ENCODE measurements at places on chromosomes 1 and 21.

GRCh38 chr1:14929547-14930246 is 223.8 kb upstream of the TMEM51 start:
- no peak for DNase-seq

- DNase-seq, result no peak
These were observed 8.6 kb upstream of the RAB29 start for GRCh38 chr1:205783904-205784303.

DNA sequence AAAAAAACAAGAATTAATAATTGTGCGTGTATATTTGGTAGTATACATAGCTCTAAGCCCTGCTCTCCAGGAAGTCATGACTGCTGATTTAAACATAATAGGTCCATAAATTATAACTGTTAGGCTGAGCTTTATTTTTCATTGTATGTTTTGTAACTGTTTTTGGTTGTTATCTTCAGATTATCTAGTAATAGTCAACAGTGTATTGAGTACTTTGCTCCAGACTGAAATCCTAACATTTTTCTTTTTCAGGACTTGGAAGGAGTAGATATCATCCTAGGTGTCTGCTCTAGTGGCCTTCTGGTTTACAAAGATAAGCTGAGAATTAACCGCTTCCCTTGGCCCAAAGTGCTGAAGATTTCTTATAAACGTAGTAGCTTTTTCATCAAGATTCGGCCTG is 90.9 kb downstream of the TMEM200B start:
- DNase-seq, result no peak

GRCh38 chr1:66303646-66304045 is 230.3 kb upstream of the SGIP1 start:
- DNase-seq, result no peak

DNA sequence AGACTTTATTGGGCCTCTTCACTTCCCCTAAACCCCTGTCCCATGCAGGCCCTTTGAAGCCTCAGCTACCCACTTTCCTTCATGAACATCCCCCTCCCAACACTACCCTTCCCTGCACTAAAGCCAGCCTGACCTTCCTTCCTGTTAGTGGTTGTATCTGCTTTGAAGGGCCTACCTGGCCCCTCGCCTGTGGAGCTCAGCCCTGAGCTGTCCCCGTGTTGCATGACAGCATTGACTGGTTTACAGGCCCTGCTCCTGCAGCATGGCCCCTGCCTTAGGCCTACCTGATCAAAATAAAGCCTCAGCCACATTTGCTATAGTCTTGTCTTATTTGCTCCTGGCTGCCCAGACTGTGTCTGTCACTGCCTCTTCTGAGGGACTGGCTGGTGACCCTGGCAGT is 5.5 kb downstream of the GSTM4 start:
- no peak for DNase-seq

DNA sequence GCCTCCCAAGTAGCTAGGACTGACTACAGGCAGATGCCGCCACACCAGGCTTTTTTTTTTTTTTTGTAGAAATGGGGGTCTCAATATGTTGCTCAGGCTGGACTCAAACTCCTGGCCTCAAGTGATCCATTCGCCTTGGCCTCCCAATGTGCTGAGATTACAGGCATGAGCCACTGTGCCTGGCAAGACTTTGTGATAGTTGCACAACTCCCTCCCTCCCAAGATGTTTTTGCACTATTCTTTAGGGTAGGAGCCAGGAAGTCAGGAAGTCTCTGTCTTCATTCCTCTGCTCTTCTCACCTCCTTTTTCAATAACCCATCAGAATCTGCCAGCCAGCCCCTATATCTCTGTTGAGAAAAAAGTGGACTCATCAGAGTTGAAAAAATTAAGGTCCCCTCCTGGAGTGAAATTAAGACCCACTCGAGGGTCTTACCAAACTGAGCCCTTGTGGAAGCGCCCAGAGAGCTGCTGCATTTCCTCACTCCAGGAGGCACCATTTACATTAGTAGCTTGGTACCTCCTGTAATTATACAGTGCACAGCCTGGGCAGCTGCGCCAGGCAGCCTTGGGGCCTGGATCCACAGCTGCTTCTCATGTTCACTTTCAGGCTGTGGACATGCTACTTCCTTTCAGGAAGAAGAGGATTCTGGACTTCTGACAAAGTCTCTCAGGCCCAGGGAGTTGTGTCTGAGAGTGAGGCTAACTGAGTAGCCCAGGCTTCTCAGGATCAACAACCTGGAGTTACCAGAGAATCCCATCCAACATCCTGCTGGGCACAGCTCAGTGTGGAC is 24.0 kb downstream of the TCEA3 start:
- no peak for DNase-seq

DNA sequence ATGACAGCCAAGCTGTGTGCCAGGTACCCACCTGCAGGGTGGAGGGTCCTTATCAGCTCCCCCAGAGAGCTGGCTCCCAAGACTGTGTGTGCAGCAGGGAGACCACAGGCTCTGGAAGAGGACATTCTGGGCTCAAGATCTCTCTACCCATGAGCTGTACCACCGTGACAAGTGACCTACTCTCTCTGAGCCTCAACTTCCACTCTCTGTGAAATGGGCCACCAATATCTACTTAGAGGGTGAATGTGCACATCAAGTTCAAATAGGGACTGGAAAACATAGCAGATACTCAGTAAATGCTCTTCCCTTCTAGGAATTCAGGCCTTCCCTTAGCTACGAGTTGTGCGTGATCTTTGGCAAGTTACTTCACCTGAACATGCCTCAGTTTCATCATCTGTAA is 1.5 kb downstream of the SLC30A2 start:
- DNase-seq, result no peak

DNA sequence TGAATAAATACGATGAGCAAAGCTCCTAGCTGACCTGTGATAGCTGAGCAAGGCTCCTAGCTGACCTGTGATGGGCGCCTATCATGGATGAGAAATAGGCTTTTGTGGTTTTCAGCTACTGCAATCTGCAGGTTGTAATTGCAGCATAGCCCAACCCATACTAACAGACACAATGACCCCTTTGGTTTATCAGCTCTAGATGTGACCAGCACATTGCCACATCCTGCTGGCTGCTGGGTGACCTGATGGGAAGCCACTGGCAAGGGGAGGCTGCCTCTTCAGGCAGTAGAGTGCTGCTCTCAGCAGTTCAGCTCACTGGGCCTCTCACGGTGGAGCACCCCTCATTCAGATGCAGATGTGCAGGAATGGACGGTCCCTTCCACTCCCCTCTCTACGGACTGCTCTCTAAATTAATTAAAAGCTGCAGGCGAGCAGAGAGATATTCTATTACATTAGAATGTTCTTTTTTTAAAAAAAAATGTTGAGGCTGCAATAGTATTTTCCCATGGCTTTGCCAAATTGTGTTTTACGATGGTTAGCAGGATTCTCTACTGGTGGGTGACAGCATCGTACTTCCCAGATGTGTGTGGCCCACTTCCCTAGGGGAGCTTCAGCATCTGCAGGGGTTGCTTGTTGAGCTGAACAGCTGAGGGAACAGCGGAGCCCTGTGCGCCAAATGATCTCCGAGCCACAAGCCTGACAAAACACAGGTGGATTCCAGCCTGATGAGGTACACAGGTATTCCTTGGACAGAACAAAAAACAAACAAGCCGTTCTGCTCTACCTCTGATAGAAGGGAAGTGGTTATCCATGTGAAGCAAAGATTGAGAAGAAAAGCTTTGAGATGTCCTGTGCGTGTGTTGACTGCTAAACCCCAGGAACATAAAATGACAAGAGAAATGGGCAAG is 65.0 kb downstream of the SYT6 start:
- DNase-seq, result no peak
